ENCODE measurements at places on chromosomes 7 and 10.
A peak's percentile ranks its signal among the peaks of the same experiment; 100 is the strongest.

DNA sequence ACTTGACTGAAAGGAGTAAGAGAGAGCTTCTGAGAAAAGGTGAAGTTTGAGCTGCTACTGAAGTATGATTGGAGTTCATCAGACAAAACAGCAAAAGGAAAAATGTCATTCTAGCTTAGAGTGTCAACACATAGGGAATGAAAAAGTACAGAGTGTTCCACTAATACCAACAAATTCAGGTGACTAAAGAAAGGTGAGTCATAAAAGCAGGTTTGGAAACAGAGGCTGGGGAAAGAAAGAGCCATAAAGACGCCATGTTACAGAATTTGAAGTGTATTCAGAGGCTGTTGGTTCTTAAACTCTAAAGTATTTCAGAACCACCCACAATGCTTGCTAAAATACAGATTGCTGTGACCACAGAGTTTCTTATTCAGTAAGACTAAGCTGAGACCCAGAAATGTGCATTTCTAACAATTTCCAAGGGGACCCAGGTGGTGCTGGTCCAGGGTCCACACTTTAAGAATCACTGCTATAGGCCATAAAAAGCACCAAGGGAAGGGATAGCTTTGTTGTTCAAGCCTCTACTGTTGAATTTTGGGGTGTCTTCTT lies 143.1 kb downstream of the ELAPOR2 start:
- no peak for DNase-seq

DNA sequence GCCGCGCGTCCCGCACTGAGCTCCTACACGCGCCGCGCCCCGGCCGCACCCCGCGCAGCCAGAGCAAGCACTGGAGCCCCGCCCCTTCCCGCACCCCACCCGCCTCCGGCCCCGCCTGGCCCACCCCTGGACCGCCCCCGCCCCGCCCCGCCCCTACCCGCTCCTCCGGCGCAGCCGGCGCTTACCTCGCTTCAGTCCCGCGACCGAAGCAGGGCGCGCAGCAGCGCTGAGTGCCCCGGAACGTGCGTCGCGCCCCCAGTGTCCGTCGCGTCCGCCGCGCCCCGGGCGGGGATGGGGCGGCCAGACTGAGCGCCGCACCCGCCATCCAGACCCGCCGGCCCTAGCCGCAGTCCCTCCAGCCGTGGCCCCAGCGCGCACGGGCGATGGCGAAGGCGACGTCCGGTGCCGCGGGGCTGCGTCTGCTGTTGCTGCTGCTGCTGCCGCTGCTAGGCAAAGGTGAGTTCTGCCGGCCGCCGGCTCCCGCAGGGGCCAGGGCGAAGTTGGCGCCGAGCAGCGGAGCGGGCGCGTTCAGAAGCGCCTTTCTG lies at the start of gene RET:
TSS of gene RET (plus strand) at position 194 of the 545 bp plus-strand sequence. CDS start at position 384, 190 bp downstream.
- DNase-seq: no peak

GRCh38 chr7:83807774-83808173 lies 158.8 kb upstream of the SEMA3E start:
- no peak for DNase-seq

DNA sequence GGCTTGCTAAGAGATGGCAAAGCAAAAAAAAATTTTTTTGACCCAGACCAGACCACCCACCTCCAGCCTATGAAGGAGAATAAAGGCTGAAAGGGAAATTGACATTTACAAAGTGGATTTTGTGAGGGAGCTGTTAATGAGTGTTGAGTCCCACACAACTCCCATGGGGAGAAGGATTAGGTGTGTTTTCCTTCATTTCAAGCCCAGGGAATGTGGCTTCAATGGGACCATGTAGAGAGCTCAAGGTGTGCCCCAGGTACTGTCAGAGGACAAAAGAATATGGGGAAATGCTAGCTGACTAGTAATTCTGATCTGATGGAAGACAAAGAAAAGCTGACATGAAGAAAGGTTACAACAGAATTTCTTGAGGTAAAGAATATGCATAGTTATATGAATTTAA lies 48.8 kb upstream of the COL1A2 start:
- no peak for DNase-seq

GRCh38 chr10:50635286-50635685 lies 11.5 kb upstream of the SGMS1 start:
- DNase-seq: no peak

DNA sequence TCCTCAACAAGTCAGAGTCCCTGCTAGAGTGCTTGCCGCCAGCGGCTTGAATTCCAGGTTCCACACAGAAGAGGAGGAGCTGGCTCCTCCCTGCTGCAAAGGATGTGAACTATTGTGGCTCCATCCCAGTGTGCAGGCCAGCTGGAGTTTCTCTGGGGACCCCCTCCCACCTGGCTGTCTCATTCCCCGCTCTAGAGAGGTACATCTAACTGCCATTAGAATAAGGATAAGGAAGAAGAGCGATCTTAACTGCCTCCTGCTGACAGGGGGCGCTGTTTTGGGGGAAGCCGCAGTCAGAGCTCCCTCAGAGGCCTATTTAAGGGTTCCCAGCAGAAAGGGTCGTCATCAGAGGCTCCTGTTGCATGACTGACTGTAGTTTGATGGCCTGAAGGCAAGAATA lies 40.8 kb upstream of the HECW1 start:
- DNase-seq: peak; percentile 61

DNA sequence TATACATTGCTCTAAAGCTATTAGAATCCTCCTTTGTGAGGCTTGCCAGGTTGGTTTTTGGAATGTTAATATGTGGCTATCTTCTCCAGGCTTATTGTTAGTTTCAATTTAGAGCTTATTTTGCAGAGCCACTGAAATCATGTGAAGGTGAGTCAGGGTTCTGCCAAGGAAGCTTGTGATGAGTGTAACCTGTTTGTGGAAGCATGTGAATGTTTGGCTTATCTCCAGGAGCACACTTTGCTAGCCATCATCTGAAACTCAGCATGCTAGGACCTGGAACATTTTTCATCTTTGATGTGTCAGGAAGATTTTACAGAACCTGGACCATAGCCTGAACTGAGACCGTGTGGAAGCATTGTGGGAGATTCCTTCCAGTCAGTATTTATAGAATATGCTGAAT lies 197.3 kb downstream of the PPP1R9A start:
- DNase-seq: no peak

GRCh38 chr7:90625562-90625961 lies 29.4 kb downstream of the CDK14 start:
- no peak for DNase-seq

DNA sequence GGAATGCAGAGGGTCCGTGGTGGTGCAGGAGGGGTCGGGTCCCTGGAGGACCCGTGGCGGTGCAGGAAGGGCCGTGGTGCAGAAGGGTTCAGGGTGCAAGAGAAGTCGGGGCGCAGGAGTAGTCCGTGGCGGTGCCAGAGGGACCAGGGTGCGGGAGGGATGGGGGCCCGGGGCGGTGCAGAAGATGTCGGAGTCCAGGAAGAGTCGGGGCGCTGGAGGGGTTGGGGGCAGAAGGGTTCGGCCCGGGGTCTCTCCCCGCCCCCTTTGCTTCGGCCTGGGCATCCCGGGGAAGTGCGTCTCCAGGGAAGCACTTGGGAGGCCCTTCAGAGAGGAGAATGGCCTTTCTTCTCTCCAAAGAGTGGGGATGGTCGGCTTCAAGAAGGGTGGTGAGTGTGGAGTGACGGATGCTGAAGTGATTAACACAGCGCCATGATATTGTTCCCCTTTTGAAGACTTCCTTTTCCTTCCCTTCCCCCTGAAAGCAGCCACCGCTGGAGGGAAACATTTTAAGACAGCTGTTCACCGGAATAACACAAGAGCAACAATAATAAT lies 997 bp downstream of the WDR37 start:
- no peak for DNase-seq

DNA sequence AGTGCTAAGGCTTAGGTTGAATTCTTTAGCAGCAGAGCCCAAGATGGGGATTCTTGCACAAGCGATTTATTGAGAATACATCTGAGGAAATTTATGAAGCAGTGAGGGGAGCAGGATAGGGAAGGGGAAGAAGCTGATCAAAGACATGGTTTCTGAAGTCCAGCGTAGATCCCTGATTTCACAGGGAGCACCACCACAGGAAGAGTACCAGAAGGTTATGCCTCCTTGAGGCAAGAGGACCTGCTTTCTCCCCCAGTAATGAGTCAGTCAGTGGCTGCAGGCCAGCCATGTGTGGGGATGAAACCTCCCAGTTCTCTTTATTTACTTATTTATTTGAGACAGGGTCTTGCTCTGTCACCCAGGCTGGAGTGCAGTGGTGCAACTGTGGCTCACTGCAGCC lies 35.0 kb upstream of the CBLL1 start:
- DNase-seq: no peak

DNA sequence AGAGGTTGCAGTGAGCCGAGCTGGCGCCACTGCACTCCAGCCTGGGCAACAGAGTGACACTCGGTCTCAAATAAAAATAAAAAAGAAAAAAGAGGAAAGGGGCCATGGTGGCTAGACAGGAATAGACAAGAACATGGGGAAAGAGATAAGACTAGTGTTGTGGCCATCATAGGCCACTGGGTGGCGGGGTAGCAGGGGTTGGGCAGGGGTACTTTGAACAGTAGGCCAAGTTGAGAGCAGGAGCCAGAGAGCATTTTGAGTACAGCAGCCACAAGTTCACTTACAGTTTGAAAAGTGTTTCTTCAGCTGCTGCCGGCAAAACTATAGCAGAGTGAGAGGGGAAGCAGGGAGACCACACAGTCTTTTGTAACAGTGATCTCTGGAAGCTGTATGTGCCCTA lies 656.0 kb downstream of the CNTNAP2 start:
- DNase-seq: no peak

DNA sequence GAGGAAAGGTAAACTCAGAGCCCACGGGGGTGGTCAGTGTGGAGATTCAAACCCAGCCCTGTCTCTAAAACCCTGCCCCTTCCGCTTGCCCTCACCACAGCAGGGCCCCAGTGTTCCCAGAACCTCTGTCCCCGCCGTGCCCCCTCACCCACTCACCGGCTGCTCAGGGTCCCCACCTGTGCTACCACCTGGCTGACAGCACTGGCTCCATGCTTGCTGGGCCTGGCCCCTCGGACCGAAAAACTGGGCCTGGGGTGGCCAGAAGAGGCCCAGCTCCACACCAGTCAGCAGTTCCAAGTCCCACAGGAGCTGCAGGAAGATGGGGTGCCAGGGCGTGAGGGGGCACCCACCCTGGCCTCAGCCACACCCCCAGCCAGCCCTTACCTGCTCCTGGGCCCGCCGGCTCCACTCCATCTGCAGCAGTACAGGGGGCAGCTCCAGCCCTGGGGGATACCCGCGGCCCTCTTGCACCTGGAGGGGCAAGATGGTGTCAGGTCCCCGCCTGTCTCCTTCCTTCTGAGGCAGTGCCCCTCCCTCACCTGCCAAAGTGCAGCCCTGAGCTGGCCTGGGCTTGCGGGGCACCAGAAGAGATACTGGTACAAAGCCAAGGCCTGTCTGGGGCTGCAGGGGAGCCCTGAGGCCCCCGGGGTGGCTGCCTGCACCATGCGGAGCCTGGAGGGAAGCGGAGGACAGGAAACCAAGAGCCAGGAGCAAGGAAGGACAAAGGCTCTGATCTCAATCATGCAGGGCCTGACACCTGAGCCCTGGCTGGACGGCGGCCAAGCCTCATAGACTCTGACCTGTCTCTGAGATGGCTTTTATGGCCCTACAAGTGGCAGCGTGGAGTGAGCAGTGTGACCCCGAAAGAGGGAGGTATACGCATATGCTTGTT lies 11.7 kb downstream of the ATP6V1F start:
- DNase-seq: no peak

- DNase-seq: no peak
Observed at GRCh38 chr7:144606261-144606660, 202.8 kb upstream of the NOBOX start.

GRCh38 chr10:110528224-110528996 lies 30.7 kb downstream of the DUSP5 start:
- no peak for DNase-seq

GRCh38 chr10:77359950-77360520 lies 277.6 kb downstream of the KCNMA1 start:
- no peak for DNase-seq

- no peak for DNase-seq
Observed at GRCh38 chr10:119469325-119469707, 73.2 kb downstream of the RGS10 start.

DNA sequence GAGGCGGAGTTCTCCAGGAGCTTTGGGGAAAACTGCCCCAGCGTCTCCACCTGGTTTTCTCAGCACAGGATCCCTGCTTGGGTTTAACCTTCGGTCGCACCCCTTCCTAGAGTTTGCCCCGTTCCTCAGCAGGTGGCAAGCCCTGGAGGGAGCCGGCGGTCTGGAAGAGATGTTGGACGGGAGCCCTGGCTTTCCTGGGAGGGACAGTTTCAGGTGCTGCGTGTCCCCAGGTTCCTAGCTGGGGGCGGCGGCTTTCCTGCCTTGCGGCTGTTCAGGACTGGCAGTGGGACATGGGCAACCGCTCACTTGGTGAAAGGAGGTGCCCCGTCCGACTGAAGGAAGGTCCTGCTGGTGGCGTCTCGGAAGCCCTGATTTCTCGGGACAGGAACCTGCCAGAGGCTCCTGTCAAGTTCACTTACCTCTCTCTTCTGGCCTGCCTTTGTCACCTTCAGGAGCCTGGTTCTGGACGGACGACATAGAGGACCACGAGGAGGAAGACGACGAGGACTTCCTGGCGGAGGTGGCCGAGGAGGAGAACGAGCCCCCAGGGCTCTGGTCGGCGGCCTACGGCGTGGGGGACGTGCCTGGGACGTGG lies 14.8 kb downstream of the ZNF316 start:
- DNase-seq: no peak

- no peak for DNase-seq
Observed at GRCh38 chr10:116694243-116694926, 48.0 kb downstream of the HSPA12A start.

DNA sequence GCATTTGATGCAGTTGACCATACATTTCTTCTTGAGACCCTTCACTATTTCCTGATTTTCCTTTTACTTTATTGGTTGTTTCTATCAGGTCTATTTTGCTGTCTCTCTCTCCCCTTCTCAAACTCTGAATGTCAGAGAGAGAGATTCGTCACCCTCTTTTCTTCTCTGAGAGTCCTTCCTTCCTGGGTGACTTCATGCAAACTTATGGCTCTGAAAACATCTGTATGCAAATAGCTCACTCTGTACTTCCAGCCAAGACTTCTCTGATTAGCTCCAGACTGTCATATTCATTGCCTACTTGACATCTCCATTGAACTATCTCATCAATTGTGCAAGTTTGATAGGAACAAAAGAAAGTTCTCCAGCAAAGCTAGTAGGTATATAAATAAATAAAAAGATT lies 191.7 kb upstream of the KLF6 start:
- no peak for DNase-seq

DNA sequence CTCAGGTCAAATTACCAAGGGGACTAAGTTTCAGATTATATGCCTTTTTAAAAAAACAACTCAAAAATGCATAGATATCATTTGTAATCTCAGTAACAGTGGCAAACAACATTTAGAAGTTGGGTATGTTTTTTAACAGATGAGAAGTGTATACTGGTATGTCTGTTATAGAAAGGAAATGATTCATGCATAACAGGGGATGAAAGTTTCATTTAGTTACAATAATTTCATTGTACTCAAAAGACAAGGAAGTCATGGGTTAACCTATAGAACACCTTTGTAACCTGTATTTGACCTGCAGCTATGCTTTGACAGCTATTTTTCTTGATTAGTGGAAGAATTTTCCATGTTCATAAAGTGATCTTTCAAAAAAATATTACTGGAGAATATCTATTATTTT lies 35.4 kb upstream of the FAM133B start:
- DNase-seq: no peak

All from activated CD8-positive, alpha-beta memory T cell treated with anti-CD3 and anti-CD28 coated beads, Interleukin-2, amount 50 U/mL, for 48 hours (primary cell).